Activated effector memory CD4-positive, alpha-beta T cell treated with Interleukin-2 at 50 U/mL for 16 hours (primary cell): ENCODE measurements at places on chromosomes 5 and 9.

- DNase-seq: no peak
Measured at GRCh38 chr9:90795871-90796317, 5.7 kb upstream of the SYK start.

- DNase-seq: no peak
Measured at GRCh38 chr5:66876266-66876807, 280.1 kb downstream of the MAST4 start.

GRCh38 chr9:7739595-7739994 is 60.0 kb downstream of the DMAC1 start:
- DNase-seq: no peak

DNA sequence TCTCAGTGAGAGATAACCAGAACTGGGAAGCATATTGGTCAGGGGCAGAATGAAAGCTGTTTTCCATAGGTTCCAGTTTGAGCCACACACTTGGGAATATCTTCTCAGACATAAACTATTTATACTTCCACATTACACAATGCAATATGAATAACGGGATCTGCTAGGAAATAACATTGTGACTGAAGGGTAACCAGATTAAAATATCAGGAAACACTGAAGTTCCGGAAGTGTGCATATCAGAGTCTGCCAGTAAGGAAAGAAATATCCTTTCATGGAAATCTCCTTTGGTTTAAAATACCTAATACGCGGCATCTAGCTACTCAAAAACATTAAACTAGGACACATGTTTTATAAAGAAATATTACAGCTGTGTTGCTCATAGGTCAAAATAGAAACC is 56.3 kb downstream of the ST8SIA4 start:
- no peak for DNase-seq

DNA sequence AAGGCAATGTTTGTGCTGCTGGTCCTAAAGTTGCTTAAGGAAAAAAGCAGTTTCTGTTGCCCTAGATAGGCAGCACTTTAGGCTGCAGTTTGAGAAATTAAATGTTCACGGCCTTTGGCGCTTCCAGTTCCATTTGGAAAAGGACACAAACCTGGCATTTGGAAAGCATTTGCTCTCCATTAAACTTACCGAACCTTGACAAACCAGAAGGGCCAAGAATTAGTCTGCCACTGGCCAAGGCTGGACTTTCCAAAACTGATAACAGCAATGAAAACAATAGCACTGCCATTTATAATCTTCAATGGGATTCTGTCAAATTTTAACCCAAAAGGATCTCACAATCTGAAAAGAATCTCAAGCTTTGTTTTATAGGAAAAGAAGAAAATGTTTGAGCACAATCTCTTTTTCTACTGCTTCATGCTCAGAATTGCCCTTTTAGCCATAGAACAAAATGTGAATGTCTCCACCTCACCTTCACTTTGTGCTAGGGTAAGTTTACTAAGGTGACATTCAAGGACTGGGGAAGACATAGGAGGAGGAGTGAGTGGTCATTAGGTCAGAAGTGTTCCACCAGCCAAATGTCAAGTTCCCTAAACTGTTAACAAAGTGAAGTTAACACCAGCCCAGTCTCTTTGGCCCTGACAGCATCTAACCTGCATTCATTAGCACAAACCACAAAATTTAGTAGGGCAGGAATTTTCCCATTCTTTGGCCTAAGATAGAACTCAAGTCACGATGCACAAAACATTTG is 583.4 kb upstream of the DMAC1 start:
- DNase-seq: no peak

GRCh38 chr5:92380069-92380770 is 997.1 kb upstream of the ARRDC3 start:
- no peak for DNase-seq

GRCh38 chr5:131509801-131510200 is 125.2 kb downstream of the RAPGEF6 start:
- no peak for DNase-seq

- DNase-seq: no peak
Measured at GRCh38 chr9:129278391-129279237, 100.6 kb upstream of the IER5L start.

DNA sequence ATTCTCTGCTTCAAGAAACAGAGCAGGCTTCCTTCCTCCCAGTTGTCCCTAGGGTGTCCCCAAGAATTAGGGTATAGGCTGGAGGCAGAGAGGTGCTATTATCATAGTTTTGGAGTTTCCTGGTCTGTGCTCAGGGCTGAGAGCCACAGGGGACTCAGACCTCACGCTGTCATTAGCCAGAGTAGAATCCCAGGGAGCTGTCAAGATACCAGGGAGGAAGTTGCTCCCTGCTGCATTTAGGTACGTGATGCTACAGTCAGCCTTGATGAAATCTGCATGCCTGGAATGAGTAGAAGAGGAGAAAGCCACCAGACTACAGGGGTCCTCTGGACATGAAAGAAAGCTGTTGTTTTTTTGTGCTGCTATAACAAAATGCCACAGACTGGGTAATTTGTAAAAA is 273.2 kb downstream of the SH3GL2 start:
- DNase-seq: no peak

DNA sequence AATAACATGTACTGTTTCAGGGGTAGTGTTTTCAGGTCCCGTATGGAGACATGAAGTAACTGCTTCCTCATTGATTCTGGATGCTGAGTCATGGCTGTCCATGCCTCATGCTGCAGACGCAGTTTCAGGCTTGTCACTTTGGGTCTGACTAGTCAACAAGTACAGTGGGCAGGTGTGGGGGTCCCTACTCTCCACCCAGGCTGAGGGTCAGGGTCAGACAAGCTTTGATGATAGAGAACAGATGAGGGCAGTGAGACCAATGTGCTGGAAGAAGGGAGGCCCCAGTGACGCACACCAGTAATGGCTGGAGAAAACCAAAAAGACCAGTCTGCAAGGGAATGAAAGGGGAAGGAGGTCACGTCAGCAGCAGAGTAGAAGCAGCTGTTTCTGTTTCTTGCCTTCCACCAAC is 80.0 kb upstream of the NFIL3 start:
- no peak for DNase-seq

GRCh38 chr5:9037048-9037447 is 508.8 kb downstream of the SEMA5A start:
- no peak for DNase-seq

DNA sequence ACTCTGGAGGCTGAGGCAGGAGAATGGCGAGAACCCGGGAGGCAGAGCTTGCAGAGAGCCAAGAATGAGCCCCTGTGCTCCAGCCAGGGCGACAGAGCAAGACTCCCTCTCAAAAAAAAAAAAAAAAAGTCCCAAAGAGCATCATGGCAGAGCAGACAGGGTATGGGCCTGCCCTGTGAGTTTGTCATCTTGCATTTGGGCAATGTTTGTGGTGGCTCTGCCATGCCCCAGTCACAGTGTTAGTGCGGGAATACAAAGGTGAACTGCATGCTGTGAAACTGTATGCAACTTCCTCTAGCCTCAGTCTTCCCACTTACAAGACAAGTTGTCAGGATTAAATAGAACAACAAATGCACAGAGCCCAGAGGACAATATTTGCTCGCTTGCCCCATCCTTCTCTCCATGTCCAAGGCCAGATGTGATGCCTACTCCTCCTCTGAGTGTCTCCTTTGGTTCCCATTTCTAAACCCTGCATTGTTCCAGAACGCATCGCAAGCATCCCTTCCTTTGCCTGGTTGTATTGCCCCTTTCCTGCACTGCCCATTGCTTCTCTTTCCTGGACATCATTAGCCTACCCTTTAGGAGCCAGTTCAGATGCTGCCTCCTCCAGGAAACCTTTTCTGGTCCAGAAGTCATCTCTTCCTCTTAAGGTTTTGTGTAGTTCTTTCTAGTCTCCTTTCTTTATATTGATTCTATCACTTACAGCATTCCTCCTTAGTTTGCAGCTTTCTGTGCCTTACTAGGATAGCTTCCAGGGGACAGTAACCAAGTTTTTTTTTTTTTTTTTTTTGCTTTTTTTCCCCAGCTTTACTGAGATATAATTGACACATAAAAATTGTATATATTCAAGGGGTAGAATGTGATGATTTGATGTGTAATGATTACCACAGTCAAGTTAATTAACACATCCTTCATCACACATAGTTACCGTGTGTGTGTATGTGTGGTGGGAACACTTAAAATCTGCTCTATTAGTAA is 69.0 kb upstream of the TNFAIP8 start:
- no peak for DNase-seq

- DNase-seq: no peak
Measured at GRCh38 chr9:123997665-123998277, 13.8 kb upstream of the LHX2 start.

- DNase-seq: no peak
Measured at GRCh38 chr5:80503641-80504040, 15.7 kb downstream of the FAM151B start.

GRCh38 chr5:139985290-139985689 is 57.8 kb downstream of the NRG2 start:
- no peak for DNase-seq

DNA sequence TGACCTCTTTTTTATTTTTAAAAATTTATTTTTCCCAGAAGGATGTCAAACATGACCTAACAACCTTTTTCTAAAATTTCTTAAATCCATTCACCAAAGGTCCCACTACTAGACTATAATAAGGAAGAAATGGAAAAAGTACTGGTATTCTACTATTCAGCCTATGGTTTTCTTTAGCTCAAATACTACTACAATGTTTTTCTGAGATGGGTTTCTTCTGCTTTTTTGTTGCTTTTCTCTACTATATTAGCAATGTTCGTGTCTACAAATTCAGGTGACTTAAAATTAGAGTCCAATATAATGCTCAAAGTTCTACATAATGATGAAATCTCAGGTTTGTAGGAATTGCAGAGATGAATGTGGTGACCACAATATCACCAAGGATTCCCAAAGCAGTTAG is 7.9 kb downstream of the ERP44 start:
- no peak for DNase-seq

- DNase-seq: no peak
Measured at GRCh38 chr5:159451197-159452052, 121.1 kb upstream of the IL12B start.

- DNase-seq: no peak
Measured at GRCh38 chr5:77599679-77600078, 38.8 kb downstream of the OTP start.

- DNase-seq: no peak
Measured at GRCh38 chr5:137266186-137266585, 232.9 kb downstream of the SPOCK1 start.

DNA sequence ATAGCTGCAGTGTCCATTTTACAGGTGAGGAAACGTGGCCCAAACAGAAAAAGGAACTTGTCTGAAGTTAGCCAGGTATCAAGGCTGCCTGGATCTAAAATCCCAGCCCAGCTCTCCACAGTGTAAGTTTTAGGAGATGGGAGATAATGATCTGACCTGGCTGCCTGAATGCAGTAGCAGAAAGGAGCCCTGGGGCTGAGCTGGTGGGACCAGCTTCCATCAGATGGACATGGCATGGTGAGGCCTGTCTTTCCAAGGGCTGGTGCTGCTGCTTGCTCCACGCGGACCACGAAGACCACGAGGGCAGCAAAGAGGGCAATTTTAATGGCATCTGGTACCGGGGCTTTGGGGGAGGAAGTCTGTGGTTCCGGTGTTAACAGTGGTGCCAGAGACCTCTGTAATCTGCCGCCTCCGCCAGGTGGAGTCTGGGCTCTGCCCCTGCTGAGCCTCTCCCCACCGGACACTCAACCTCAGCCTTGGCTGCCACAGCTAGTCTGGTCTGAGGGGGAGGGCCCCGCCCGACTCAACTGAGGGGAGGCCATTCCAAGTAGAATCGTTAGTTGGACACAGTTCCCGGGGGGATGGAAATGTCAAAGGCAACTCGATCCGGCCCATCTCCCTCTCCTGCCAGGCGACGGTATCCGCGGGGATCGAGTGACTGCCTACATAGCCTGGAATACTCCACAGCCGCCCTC is 650 bp downstream of the MYORG start:
- peak; percentile 50 for DNase-seq
